Aorta (tissue), 5 donors: ENCODE measurements at places on chromosomes 3 and 15. TPM values are rescaled to one million over a fixed set of nuclear protein-coding genes. Genes with fewer than 3 reads are reported as not detected.

CCDC191 gene
- total RNA-seq, result 2.6 TPM

NLGN1 gene
- total RNA-seq, result 20.0 TPM

GOLGA6B gene
- total RNA-seq, result not detected

IL17RB gene
- total RNA-seq, result 0.96 TPM

DNA sequence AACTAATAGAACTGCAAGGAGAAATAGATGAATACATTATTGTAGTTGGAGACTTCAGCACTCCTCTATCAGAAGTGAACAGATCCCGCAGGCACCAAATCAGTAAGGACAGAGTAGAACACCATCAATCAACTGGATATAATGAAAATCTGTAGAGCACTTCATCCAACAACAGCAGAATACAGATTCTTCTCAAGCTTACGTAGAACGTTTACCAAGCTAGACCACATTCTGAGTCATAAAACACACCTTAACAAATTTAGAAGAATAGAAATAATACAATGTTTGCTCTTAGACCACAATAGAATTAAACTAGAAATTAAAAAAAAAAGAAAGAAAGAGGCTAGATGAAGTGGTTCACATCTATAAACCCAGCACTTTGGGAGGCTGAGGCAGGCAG lies 70.7 kb upstream of the NEDD4 start:
- H3K4me1 ChIP-seq, result no peaks in the 10 kb centered on the region
- no peaks in the 10 kb centered on the region for H3K36me3 ChIP-seq
- no peak overlapping the region for H3K4me3 ChIP-seq
- DNase-seq, result no peak
- no peaks in the 10 kb centered on the region for H3K27me3 ChIP-seq
- no peak overlapping the region for H3K27ac ChIP-seq

- H3K27me3 ChIP-seq, result no peaks in the 10 kb centered on the region
- H3K4me1 ChIP-seq, result no peaks in the 10 kb centered on the region
- no peak for DNase-seq
- H3K4me3 ChIP-seq, result no peak overlapping the region
- H3K36me3 ChIP-seq, result no peaks in the 10 kb centered on the region
These were observed 28.2 kb downstream of the NBEAL2 start for GRCh38 chr3:47007482-47008233.
